ENCODE measurements at places on chromosomes 12 and 14. TPM values are rescaled to one million over a fixed set of nuclear protein-coding genes. Genes with fewer than 3 reads are reported as not detected.

POTEG gene
- not detected for total RNA-seq

RCOR1 gene
- 31.0 TPM for total RNA-seq

VWF gene
- total RNA-seq: 51.6 TPM

AQP6 gene
- total RNA-seq: 0.41 TPM

AICDA gene
- total RNA-seq: not detected

LTB4R gene
- 5.2 TPM for total RNA-seq

PDE3A gene
- total RNA-seq: 105 TPM

CLEC9A gene
- total RNA-seq: not detected

HOXC10 gene
- not detected for total RNA-seq

- H3K36me3 ChIP-seq: no peaks in the 10 kb centered on the region
- H3K27ac ChIP-seq: peak within 1 kb of the TSS; percentile 84
- H3K4me1 ChIP-seq: peaks cover 36% of the 10 kb centered on the region
- no peaks in the 10 kb centered on the region for H3K27me3 ChIP-seq
- DNase-seq: peak; percentile 78
Measured at GRCh38 chr12:96193725-96194575, at the start of gene ELK3. Gene ELK3 (plus strand): TSS chr12:96194375.

GRCh38 chr12:103278329-103278728, 217.4 kb downstream of the C12orf42 start:
- no peaks in the 10 kb centered on the region for H3K27me3 ChIP-seq
- no peak overlapping the region for H3K27ac ChIP-seq
- no peak for DNase-seq
- no peak overlapping the region for H3K4me3 ChIP-seq
- no peaks in the 10 kb centered on the region for H3K4me1 ChIP-seq

GRCh38 chr12:100698518-100698917, 96.1 kb upstream of the ANO4 start:
- no peaks in the 10 kb centered on the region for H3K27me3 ChIP-seq
- no peak overlapping the region for H3K4me3 ChIP-seq
- no peaks in the 10 kb centered on the region for H3K4me1 ChIP-seq
- H3K27ac ChIP-seq: no peak overlapping the region

DNA sequence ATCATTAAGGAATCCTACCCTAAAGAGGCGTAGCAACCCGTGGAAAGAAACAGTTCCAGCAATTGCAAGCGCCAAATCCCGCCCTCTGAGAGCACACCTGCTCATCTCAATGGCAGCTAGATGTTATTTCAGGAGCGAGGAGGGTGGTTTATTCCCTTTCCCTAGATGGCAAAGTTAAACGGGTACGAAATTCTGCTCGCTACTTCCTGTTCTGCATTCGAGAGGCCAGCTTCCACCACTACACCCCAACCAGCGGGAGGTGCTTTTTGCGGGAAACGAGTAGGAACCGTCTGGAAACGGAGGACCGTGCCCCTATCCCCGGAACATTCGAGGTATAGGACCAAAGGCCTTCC, 536 bp downstream of the VPS29 start:
- peaks cover 26% of the 10 kb centered on the region for H3K4me1 ChIP-seq
- H3K27me3 ChIP-seq: no peaks in the 10 kb centered on the region
- H3K36me3 ChIP-seq: peaks cover 5% of the 10 kb centered on the region
- DNase-seq: no peak

DNA sequence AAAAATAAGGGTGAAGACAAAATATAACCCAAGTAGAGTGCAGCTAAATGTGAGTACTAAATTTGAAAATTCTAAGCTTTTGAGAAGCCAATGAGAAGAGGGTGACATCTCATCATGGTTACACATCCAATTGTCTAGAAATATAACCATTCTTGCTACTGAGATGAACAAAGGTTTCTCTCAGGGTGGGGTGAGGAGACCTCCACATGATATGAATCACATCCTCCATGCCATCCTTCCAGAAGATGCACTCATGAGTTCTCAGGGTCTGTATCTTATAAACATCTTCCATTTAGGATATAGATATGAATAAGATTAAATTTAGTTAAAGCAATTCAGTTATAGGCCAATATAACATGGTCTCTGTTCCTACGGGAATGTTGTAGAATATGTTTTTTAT, 38.9 kb upstream of the E2F7 start:
- no peak overlapping the region for H3K4me3 ChIP-seq
- no peak overlapping the region for H3K27ac ChIP-seq
- no peaks in the 10 kb centered on the region for H3K4me1 ChIP-seq
- no peaks in the 10 kb centered on the region for H3K27me3 ChIP-seq

GRCh38 chr12:24416423-24417109, 467.1 kb upstream of the SOX5 start:
- no peak overlapping the region for H3K4me3 ChIP-seq
- H3K27ac ChIP-seq: no peak overlapping the region
- no peak for DNase-seq
- no peaks in the 10 kb centered on the region for H3K27me3 ChIP-seq

- peak overlapping the region; percentile 27 for H3K4me3 ChIP-seq
- no peaks in the 10 kb centered on the region for H3K36me3 ChIP-seq
- H3K27me3 ChIP-seq: peaks cover 18% of the 10 kb centered on the region
Measured at GRCh38 chr12:48890657-48891418, 25.2 kb upstream of the RND1 start.

- H3K27me3 ChIP-seq: peaks cover 50% of the 10 kb centered on the region
- H3K4me3 ChIP-seq: peak within 1 kb of the TSS; percentile 69
- H3K36me3 ChIP-seq: no peaks in the 10 kb centered on the region
- peak; percentile 20 for DNase-seq
- H3K4me1 ChIP-seq: peaks cover 19% of the 10 kb centered on the region
Measured at GRCh38 chr12:42589465-42590329, at the start of gene PRICKLE1. Gene PRICKLE1 (minus strand): TSS chr12:42589746. CDS start chr12:42472516, 117,230 bp downstream.

DNA sequence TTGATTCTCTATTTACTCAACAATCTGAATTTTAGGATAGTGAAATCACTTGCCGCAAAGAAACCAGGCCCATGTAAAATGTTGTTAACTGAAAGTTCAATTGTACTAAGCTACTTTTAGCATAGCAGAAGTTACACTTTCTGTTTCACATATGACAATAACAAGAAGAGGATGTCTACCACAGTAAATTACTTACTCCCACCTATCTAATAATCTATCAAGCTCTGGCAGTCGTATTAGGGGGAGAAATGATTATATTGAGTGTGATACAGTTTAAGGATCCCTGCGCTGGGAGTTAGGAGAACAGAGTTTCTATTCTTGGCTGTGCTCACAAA, 66.5 kb upstream of the CAND1 start:
- no peaks in the 10 kb centered on the region for H3K36me3 ChIP-seq
- H3K27me3 ChIP-seq: no peaks in the 10 kb centered on the region
- no peak overlapping the region for H3K27ac ChIP-seq
- no peaks in the 10 kb centered on the region for H3K4me1 ChIP-seq
- H3K4me3 ChIP-seq: no peak overlapping the region

DNA sequence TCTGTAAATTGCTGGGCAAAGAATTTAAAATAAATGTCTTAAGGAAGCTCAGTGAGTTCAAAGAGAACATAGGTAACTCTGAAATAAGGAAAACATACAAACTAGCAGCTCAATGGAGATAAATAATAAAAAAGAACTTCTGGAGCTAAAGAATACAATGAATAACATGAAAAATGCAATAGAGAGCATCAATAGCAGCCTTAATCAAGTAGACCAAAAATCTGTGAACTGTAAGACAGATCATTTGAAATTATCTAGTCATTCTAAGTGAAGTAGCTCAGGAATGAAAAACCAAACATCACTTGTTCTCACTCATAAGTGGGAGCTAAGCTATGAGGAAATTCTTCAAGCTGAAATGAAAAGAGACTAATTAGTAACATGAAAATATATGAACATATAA, 5.8 kb upstream of the ABCC9 start:
- H3K27ac ChIP-seq: no peak overlapping the region
- H3K4me1 ChIP-seq: no peaks in the 10 kb centered on the region
- no peak overlapping the region for H3K4me3 ChIP-seq
- no peak for DNase-seq
- peaks cover 13% of the 10 kb centered on the region for H3K27me3 ChIP-seq
- no peaks in the 10 kb centered on the region for H3K36me3 ChIP-seq

DNA sequence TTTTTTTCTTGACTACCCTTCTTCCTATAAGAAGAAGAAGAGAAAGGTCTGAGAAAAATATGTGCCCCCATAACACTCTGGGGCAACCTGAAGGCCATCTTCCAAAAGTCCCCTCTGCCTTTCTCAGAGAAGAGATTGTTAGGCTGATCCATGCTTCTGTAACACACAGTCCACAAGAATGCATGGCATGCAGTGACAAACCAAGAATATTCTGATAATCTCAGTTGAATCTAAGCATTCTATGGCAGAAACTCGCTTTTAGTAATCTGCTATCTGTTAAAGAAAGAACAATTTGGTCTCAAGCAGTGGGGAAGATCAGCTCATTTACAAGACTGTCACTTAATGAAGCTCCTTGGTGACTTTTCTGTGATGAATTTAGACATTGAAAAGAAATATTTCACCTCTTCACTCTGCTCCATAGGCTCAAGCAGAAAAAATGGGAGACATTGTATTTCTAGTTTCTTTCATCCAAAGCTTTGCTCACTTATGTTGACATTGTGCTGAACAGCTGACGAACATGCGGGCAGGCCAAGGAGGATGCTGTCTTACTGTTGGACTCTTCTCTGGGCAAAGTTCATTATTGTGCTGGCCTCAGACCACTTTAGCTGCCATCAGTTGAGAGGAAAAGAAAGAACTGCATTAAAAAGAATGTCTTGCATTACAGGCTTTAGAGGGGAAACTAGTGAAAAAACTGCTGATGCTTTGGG, 957.1 kb downstream of the DIO2 start:
- no peak overlapping the region for H3K4me3 ChIP-seq
- H3K27ac ChIP-seq: no peak overlapping the region
- no peaks in the 10 kb centered on the region for H3K4me1 ChIP-seq
- no peaks in the 10 kb centered on the region for H3K36me3 ChIP-seq
- no peak for DNase-seq
- no peaks in the 10 kb centered on the region for H3K27me3 ChIP-seq

GRCh38 chr14:54617467-54617866, 50.5 kb downstream of the SAMD4A start:
- no peaks in the 10 kb centered on the region for H3K27me3 ChIP-seq
- H3K36me3 ChIP-seq: no peaks in the 10 kb centered on the region
- H3K4me3 ChIP-seq: no peak overlapping the region

GRCh38 chr14:99352688-99353280, 80.8 kb upstream of the BCL11B start:
- no peaks in the 10 kb centered on the region for H3K27me3 ChIP-seq
- no peaks in the 10 kb centered on the region for H3K4me1 ChIP-seq
- no peak overlapping the region for H3K27ac ChIP-seq
- no peak for DNase-seq

DNA sequence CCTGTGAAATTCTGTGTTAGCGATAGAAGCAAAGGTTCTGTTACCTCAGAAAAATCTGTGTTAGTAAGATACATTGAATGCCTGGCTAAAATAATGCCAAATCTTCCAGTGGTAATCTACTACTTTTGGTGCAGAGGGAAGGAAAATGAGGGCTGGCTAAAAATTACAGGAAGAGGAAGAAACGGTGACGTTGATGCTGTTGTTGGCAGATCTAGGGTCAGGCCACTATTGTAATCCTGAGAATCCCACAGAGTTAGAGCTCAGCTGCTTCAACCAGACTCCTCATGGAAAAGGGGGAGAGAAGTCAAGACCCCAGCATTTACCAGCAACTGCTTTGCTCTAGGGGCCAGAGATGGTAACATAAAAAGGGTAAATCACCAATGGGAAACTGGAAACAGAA, 145.1 kb downstream of the PPM1H start:
- H3K27me3 ChIP-seq: no peaks in the 10 kb centered on the region
- no peaks in the 10 kb centered on the region for H3K36me3 ChIP-seq
- no peak overlapping the region for H3K27ac ChIP-seq
- H3K4me1 ChIP-seq: no peaks in the 10 kb centered on the region

DNA sequence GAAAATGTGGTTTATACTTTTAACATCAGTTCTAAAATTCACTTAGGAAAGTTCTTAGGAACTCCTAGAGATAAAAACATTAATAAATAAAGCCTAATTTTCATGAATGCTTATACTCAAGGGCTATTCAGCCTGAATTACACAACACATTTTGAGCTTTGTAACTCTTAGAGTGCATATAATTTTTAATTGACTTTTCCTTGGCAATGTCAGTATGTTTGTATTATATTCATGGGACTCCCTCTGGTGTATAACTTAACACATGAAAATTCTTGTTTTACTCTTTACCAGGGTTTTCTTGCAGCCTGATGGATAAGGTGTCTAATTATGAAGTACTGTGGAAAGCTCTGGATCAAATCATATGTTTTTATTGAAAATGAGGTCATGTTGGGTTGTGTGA, 150.6 kb upstream of the HMGA2 start:
- DNase-seq: no peak
- no peak overlapping the region for H3K27ac ChIP-seq
- H3K27me3 ChIP-seq: no peaks in the 10 kb centered on the region

GRCh38 chr14:78968265-78968664, 798.1 kb downstream of the NRXN3 start:
- no peak overlapping the region for H3K4me3 ChIP-seq
- no peaks in the 10 kb centered on the region for H3K27me3 ChIP-seq
- no peak overlapping the region for H3K27ac ChIP-seq
- H3K36me3 ChIP-seq: no peaks in the 10 kb centered on the region
- H3K4me1 ChIP-seq: no peaks in the 10 kb centered on the region

GRCh38 chr14:104184506-104184905, 46.1 kb downstream of the KIF26A start:
- no peak for DNase-seq
- H3K27ac ChIP-seq: no peak overlapping the region
- no peaks in the 10 kb centered on the region for H3K36me3 ChIP-seq
- H3K27me3 ChIP-seq: no peaks in the 10 kb centered on the region
- H3K4me3 ChIP-seq: no peak overlapping the region
- peaks cover 4% of the 10 kb centered on the region for H3K4me1 ChIP-seq

GRCh38 chr14:71554959-71555612, 377.1 kb upstream of the RGS6 start:
- no peaks in the 10 kb centered on the region for H3K36me3 ChIP-seq
- H3K4me3 ChIP-seq: no peak overlapping the region
- peaks cover 41% of the 10 kb centered on the region for H3K4me1 ChIP-seq
- peak overlapping the region; percentile 47 for H3K27ac ChIP-seq

DNA sequence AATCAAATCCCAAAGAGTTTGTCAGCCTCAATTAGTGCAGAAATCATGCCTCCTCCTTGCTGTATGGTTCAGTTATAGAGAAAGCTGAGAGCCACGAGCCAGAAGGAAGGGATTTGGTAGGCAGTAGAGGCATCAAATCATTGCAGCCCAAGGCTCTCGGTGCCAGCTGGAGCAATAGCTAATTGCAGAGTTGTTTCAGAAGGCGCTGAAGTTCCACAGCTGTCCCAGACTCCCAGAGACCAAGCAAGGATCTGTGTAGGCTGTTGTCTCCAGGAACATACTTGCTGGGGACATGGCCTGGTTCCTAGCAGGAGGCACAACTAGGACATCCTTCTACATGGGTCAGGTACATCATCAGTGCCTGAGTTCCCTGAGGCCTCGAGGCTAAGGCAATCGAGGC, 80.4 kb upstream of the WSCD2 start:
- H3K27ac ChIP-seq: no peak overlapping the region
- no peaks in the 10 kb centered on the region for H3K4me1 ChIP-seq
- no peaks in the 10 kb centered on the region for H3K27me3 ChIP-seq
- no peak overlapping the region for H3K4me3 ChIP-seq
- H3K36me3 ChIP-seq: no peaks in the 10 kb centered on the region

GRCh38 chr12:50317203-50317602, 33.9 kb upstream of the LIMA1 start:
- H3K27ac ChIP-seq: no peak overlapping the region
- no peaks in the 10 kb centered on the region for H3K27me3 ChIP-seq
- no peak overlapping the region for H3K4me3 ChIP-seq
- peaks cover 16% of the 10 kb centered on the region for H3K4me1 ChIP-seq
